Caco-2 (cell line): ENCODE measurements at places on chromosomes 5 and 9.

- no peak for DNase-seq
Measured at GRCh38 chr5:9264301-9264700, 281.6 kb downstream of the SEMA5A start.

DNA sequence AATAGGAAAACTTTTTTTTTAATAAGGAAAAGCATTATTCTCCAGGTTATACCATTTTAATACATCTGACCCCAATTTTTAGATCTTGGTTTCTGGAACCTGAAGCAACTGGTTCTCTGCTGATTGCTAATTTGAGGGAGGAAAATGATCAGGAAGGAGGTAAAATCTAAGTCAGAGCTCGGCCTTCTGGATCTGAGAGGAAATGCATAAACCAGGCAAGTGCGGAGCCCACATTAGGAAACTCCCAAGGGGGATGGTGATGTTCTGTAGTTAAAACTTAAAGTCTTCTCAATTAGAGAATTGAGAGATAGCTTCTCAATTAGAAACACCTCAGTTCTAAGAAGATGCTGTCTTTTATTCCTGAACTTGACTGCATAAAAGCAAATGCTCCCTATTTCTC lies 113.5 kb downstream of the TSSK1B start:
- DNase-seq = no peak

GRCh38 chr5:139664086-139664693 lies 16.0 kb downstream of the CXXC5 start:
- DNase-seq = no peak

DNA sequence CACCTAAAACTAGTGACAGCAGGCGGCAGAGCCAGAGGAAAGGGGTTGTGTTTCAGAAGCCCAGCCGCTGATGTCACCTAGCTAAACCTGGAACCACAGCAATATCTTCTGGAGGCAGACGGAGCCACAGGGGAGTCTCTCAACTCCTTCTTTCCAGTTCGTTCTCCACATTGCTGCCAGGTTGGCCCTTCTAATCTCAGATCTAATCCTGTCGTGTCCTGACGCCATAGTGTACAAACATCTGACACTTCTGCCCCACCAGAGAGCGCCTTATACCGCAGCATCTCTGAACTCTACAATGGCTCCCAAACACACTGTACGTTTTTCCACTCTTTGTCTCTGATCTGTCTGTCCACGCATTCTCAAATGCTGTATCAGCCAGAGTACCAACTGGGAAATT lies 240.0 kb downstream of the SMARCA2 start:
- DNase-seq = no peak

GRCh38 chr9:27866741-27867140 lies 293.5 kb upstream of the C9orf72 start:
- DNase-seq = no peak
